ENCODE measurements at places on chromosomes 16 and 17.
A peak's percentile ranks its signal among the peaks of the same experiment; 100 is the strongest.

DNA sequence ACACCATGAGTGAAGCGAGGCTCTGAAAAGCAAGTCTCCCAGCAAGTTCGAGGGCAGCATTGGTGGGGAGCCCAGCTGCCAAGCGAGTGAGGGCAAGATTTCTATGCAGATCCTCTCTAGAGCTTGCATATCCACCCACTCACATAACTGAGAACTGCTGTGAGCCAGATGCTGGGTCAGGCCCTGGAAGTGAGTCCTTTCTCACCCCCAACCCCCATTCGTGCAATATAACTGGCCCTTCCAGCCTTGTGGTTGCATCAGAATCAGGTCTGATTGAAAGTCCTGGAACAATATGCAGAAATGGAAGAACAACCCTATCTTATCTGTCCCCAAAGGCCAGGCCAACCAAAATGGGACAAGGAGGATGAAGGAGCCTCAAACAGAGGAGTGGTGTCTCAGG, 146.6 kb downstream of the IRX5 start:
- DNase-seq = no peak
- H3K4me3 ChIP-seq = no peak overlapping the region
- H3K36me3 ChIP-seq = no peaks in the 10 kb centered on the region
- H3K4me1 ChIP-seq = peaks cover 2% of the 10 kb centered on the region
- H3K27me3 ChIP-seq = peaks cover 3% of the 10 kb centered on the region
- no peak overlapping the region for H3K27ac ChIP-seq

- H3K4me3 ChIP-seq = no peak overlapping the region
- H3K36me3 ChIP-seq = no peaks in the 10 kb centered on the region
- H3K27me3 ChIP-seq = no peaks in the 10 kb centered on the region
- H3K27ac ChIP-seq = no peak overlapping the region
Measured at GRCh38 chr17:61280851-61281250, 118.8 kb upstream of the TBX2 start.

GRCh38 chr17:29705386-29705785, 82.7 kb upstream of the CORO6 start:
- H3K36me3 ChIP-seq = peaks cover 11% of the 10 kb centered on the region
- no peak overlapping the region for H3K4me3 ChIP-seq
- DNase-seq = no peak
- no peaks in the 10 kb centered on the region for H3K4me1 ChIP-seq

- no peak for DNase-seq
- H3K4me1 ChIP-seq = no peaks in the 10 kb centered on the region
- H3K4me3 ChIP-seq = no peak overlapping the region
- H3K36me3 ChIP-seq = peaks cover 16% of the 10 kb centered on the region
- no peaks in the 10 kb centered on the region for H3K27me3 ChIP-seq
- H3K27ac ChIP-seq = no peak overlapping the region
Measured at GRCh38 chr16:74896389-74897370, 88.2 kb downstream of the WDR59 start.

DNA sequence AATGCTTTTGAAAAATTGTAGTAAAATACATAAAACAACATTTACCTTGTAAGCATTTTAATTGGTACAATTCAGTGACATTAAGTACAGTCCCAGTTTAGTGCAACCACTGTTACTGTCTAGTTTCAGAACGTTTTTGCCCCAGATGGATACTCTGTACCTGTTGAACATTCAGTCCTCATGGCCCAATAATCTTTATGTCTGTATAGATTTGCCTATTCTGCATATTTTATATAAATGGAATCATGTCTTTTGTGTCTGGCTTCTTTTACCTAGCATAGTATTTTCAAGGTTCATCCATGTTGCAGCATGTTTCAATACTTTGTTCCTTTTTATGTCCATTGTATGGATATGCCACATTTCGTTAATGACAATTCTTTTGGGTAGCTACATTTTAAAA, 37.2 kb downstream of the TENT4B start:
- DNase-seq = no peak
- no peak overlapping the region for H3K4me3 ChIP-seq
- H3K27me3 ChIP-seq = no peaks in the 10 kb centered on the region
- H3K36me3 ChIP-seq = no peaks in the 10 kb centered on the region
- H3K27ac ChIP-seq = no peak overlapping the region

DNA sequence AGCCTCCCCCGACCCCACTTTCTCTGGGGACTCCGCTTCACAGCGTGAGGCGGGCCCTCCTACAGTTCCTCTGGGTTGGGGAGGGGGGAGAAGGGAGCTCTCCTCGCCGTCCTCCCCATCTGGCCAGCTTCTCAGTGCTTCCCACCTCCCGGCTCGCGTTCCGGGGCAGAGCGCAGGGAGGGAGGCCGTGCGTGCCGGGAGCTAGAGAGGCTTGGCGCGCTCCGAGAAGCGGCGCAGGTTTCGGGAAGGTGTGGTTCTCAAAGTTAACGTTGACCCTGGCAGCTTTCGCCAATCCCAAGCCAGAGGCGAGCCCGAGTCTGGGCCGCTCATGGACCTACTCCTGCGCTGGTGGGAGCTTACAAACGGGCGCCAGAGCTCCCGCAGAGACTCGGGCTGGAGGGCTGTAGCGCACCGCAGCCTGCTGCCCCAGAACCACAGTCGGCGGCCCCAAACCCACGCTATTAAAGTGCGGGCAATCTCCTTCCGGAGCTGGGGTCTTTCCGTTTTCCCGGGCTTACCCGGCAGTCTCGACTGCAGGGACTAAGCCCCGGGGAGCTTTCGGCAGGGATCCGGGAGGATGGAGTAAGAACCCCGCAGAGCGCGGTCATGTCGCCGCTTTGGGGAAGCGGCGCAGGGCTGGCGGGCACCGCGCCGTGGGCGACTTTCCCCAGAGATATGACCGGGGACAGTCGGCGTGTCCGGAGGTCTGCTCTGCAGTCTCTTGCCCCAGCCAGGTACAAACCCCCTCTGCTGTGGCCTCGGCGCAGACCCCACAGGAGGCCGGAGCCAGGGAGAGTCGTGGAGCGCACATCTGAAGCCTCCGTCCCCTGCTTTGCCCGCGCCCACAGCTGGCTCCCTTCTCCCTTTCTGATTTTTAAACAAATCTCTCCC, 787 bp downstream of the CDH11 start:
- peaks cover 40% of the 10 kb centered on the region for H3K4me1 ChIP-seq
- DNase-seq = no peak
- peak overlapping the region; percentile 84 for H3K4me3 ChIP-seq
- peaks cover 5% of the 10 kb centered on the region for H3K27me3 ChIP-seq

- peak; percentile 82 for DNase-seq
- H3K36me3 ChIP-seq = peaks cover 34% of the 10 kb centered on the region
- no peaks in the 10 kb centered on the region for H3K27me3 ChIP-seq
- H3K27ac ChIP-seq = peak overlapping the region; percentile 99
- peak overlapping the region; percentile 55 for H3K4me3 ChIP-seq
Measured at GRCh38 chr17:48552466-48553189, 7.7 kb upstream of the HOXB2 start.

- H3K4me1 ChIP-seq = no peaks in the 10 kb centered on the region
- H3K27ac ChIP-seq = no peak overlapping the region
- peaks cover 66% of the 10 kb centered on the region for H3K36me3 ChIP-seq
- H3K27me3 ChIP-seq = no peaks in the 10 kb centered on the region
- no peak overlapping the region for H3K4me3 ChIP-seq
Measured at GRCh38 chr17:773467-774312, 8.4 kb downstream of the GLOD4 start.

DNA sequence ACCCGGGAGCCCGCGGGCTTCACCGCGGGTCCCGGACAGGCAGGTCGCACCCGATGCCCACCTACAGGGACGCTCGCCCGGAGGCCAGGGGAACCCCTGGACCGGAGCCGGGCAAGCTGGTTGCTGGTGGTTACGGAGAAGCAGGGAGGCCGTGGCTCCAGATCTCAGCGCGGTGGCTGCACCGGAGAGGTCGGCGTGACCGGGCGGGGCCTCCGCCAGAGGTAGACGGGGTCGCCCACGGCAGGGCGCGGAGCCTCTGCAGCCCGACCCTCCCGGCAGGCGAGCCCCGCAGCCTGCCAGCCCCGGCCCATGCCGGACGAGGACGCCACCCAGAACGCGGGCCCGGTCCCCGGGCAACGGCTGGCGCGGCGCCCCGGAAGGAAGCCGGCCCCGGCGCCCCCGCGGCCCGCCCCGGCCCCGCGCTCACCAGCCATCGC, 341 bp downstream of the PCYT2 start:
- peak overlapping the region; percentile 59 for H3K4me3 ChIP-seq
- DNase-seq = no peak
- H3K27me3 ChIP-seq = no peaks in the 10 kb centered on the region
- H3K36me3 ChIP-seq = peaks cover 80% of the 10 kb centered on the region
- no peak overlapping the region for H3K27ac ChIP-seq

GRCh38 chr16:50209546-50210265, 56.6 kb downstream of the TENT4B start:
- peak overlapping the region; percentile 29 for H3K27ac ChIP-seq
- no peaks in the 10 kb centered on the region for H3K27me3 ChIP-seq
- peaks cover 8% of the 10 kb centered on the region for H3K36me3 ChIP-seq
- H3K4me3 ChIP-seq = no peak overlapping the region

- no peak overlapping the region for H3K27ac ChIP-seq
- no peak overlapping the region for H3K4me3 ChIP-seq
- DNase-seq = no peak
- H3K36me3 ChIP-seq = peaks cover 77% of the 10 kb centered on the region
Measured at GRCh38 chr17:77206158-77206956, 65.6 kb downstream of the SEC14L1 start.

DNA sequence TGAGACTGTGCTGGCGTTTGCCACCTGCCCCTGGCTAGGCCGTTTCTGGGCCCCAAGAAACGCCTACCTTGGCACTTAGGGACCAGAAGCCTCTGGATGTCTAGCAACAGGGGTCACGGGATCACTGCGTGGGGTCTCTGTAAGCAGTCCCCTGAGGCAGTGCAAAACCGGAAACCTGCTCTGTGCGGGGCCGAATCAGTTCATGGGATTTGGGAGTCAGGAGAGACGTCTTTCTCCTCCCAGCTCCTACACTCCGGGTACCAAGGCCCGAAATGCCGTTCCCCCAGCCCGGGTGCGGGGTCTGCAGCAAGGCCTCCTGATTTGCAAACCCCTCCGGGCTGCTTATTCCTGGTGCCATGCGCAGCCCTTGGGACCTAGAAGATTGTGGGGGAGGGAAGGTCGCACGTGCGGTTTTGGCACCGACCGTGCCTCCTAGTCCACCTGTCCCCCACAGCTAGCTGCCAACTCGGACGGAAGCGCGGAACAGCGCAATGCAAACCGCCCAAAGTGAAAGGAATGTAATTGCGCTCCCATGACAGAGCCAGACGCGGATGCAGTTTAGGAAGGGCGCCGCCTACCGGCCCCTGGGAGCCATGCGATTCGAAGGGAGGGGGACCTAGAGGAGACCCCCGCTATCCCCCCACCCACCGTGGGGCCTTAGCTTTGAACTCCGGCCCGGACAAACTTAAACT, 6.5 kb downstream of the IRX5 start:
- peaks cover 55% of the 10 kb centered on the region for H3K4me1 ChIP-seq
- peak; percentile 84 for DNase-seq
- H3K27me3 ChIP-seq = peaks cover 93% of the 10 kb centered on the region
- peak overlapping the region; percentile 57 for H3K27ac ChIP-seq
- peaks cover 29% of the 10 kb centered on the region for H3K36me3 ChIP-seq

DNA sequence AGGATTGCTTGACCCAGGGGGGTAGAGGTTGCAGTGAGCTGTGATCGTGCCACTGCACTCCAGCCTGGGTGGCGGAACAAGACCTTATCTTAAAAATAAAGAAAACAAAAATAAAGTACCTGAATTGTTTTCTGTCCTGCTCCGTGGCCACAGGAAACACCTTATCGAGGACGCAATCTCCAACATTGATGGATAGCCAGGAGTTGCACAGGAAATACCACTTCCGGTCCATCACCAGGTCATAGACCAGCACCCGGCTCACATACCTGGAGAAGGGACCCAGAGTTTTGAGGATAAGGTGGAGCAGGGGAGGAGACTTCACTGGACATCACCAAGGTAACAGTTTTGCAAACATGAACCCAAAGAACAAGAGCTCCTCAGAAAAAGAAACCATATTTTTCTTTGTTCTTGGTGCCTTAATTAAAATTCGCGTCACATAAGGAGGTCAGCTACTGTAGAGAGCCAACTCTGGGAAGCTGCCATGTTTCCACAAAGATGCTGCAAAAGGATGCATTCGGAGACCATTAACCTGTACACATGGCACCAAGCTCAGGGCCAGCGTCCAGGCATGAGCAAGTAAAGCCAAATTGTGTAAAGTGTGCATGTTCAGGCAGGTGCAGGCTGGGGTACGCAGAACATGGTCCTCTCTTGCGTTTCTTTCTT, 55.6 kb upstream of the GCSH start:
- no peak overlapping the region for H3K27ac ChIP-seq
- H3K4me3 ChIP-seq = no peak overlapping the region
- no peaks in the 10 kb centered on the region for H3K36me3 ChIP-seq
- H3K4me1 ChIP-seq = peaks cover 6% of the 10 kb centered on the region
- H3K27me3 ChIP-seq = no peaks in the 10 kb centered on the region

GRCh38 chr16:88405216-88406060, 22.7 kb downstream of the ZNF469 start:
- H3K27me3 ChIP-seq = no peaks in the 10 kb centered on the region
- H3K27ac ChIP-seq = peak overlapping the region; percentile 72
- peaks cover 41% of the 10 kb centered on the region for H3K4me1 ChIP-seq
- no peak for DNase-seq

GRCh38 chr17:38559051-38559879, 46.5 kb downstream of the SRCIN1 start:
- peaks cover 49% of the 10 kb centered on the region for H3K4me1 ChIP-seq
- peaks cover 73% of the 10 kb centered on the region for H3K36me3 ChIP-seq
- H3K27me3 ChIP-seq = peaks cover 41% of the 10 kb centered on the region
- no peak overlapping the region for H3K27ac ChIP-seq
- H3K4me3 ChIP-seq = no peak overlapping the region

GRCh38 chr16:35011-35677, 18.3 kb downstream of the POLR3K start:
- H3K27ac ChIP-seq = no peak overlapping the region
- no peak for DNase-seq
- no peaks in the 10 kb centered on the region for H3K4me1 ChIP-seq

GRCh38 chr17:27920569-27920968, 27.4 kb upstream of the LYRM9 start:
- no peak for DNase-seq
- H3K4me1 ChIP-seq = no peaks in the 10 kb centered on the region
- H3K36me3 ChIP-seq = no peaks in the 10 kb centered on the region
- H3K4me3 ChIP-seq = no peak overlapping the region
- no peaks in the 10 kb centered on the region for H3K27me3 ChIP-seq

- no peaks in the 10 kb centered on the region for H3K4me1 ChIP-seq
- DNase-seq = no peak
- no peaks in the 10 kb centered on the region for H3K27me3 ChIP-seq
- H3K36me3 ChIP-seq = peaks cover 31% of the 10 kb centered on the region
Measured at GRCh38 chr17:7951143-7951792, 19.3 kb downstream of the CNTROB start.

DNA sequence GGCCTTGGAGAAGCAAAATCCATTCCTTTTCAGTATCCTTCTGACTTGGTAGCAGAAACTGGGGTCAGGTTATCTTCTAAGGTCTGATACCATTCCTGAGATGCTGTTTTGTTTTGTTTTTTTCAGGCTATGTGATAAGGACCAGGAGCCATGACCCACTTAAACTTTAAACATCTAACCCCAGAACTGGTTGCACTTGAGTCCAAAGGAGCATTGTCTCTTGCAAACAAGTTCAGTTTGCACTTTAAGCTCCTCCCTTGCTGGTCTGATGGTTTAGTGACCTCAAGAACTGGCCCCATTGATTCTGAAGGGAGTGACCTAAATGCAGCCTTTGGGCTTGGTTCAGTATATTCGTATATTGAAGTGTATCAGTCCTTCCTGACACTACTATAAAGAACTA, 75.2 kb downstream of the ERCC4 start:
- DNase-seq = no peak
- peaks cover 2% of the 10 kb centered on the region for H3K4me1 ChIP-seq
- H3K27me3 ChIP-seq = no peaks in the 10 kb centered on the region
- no peaks in the 10 kb centered on the region for H3K36me3 ChIP-seq
- H3K4me3 ChIP-seq = no peak overlapping the region
- H3K27ac ChIP-seq = no peak overlapping the region

- DNase-seq = no peak
- peak overlapping the region; percentile 86 for H3K4me3 ChIP-seq
- H3K36me3 ChIP-seq = peaks cover 2% of the 10 kb centered on the region
- peak overlapping the region; percentile 78 for H3K27ac ChIP-seq
- no peaks in the 10 kb centered on the region for H3K27me3 ChIP-seq
Measured at GRCh38 chr17:39400547-39401411, 647 bp downstream of the FBXL20 start.

All from spinal cord (tissue), 10 donors.